ENCODE measurements at places on chromosomes 1 and 21. TPM values are rescaled to one million over a fixed set of nuclear protein-coding genes. Genes with fewer than 3 reads are reported as not detected.
A peak's percentile ranks its signal among the peaks of the same experiment; 100 is the strongest.

NCAM2 gene
- 15.3 TPM for total RNA-seq

LHX8 gene
- total RNA-seq = not detected

DNA sequence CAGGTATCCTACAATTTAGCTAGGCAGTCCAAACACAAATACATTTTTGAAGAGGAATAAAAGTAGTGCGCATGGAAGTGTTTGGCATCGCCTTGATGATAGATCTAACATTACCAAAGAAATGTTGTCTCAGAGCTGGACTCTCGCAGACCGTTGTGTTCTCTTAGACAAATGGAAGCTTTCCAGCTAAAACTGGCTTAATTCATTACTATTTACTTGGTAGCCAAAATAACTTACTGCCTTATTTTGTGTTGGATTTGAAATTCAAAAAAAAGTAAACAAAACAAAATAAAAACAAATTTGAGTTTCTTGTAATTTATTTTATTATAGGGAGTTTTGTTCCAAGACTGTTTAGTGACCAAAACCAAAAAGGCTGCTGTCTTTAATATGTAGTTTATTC, 51.6 kb downstream of the PDE4B start:
- no peak for DNase-seq

DNA sequence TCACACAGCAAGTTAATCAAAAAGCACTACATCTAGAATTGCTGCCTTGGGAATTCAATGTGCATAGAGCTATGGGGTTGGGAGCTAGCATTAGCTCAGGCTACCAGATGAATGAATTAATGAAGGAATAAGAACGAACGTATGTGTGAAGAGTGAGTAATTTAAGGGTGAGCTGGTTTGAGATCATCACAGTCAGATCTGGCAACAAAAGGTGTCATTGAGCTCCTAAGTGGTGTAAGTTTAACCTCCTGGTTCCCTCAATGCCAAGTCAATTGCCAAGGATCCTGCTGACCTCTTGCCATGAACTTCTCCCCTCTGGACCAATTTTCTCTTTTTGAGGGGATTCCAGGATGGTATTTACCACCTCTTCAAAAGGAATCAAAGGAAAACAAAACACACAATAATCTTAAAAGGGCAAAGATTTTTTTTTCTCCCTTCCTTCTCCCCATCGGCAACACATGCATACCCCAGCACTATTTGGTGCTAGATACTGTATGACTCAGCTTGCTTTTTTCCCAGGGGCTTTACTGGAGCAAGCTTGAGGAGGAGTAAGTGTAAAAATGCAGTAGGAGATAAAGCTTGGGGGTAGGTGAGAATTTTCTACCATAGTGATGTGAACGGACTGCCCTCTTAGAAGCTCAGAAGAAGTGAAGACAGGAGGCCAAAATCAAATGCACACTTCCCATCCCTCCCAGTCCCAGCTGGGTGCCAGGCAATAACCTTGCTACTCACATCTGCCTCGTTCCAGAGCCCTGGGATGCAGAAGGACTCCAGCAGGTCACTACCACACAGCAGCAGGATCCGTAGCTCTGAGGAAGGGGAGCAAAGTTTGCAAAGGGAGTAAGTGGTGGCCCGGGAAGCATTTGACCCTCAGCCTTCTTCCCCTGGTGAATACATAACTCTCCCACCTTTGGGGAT, 92.0 kb downstream of the LAMC2 start:
- peak; percentile 86 for DNase-seq

DNA sequence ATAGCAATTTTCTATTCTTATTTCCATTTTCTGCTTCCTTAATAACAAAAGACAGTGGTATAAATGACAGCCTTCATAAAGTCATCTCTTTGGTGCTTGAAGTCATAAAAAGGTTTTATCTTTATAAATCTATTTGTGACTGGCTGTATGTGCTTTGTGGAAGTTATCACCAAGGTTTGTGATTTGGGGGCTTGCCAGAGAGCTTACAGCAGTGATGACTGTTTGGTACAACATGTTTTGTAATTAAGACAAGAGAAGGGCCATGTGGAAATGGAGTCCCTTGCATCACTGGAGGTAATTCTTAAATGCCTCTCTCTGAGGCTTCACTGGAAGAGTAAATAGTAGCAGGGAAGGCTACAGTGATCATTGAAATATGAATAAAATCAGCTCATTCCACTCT, 2.7 kb downstream of the SLC35F3 start:
- no peak for DNase-seq

GRCh38 chr1:62840555-62840954, 56.6 kb downstream of the ATG4C start:
- no peak for DNase-seq

- DNase-seq = no peak
Measured at GRCh38 chr1:55474168-55474786, 259.1 kb upstream of the USP24 start.

FCRL5 gene
- total RNA-seq = under 0.01 TPM

DNA sequence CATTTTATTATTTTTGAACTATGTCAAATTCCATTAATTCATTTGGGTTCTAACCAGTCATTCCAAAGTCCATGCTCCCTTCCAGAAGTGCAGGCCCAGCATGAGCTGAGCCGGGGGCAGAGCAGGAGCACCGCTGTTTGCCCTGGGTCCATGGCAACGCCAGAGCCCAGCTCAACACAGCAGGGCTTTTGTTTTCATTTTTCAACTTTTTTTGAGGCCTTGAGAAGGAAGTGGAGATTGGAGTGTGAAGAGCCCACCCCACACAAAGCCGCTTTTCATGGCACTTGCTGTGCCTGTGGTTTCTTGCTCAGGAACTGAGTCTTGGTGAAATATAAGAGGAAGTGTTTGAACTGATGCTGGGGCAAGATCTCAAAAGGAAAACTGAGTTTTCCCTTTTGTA, 13.2 kb upstream of the PRMT2 start:
- DNase-seq = no peak

GRCh38 chr1:205074513-205074912, 9.7 kb downstream of the TMEM81 start:
- DNase-seq = peak; percentile 72

GRCh38 chr21:41641821-41642701, 124.8 kb downstream of the RIPK4 start:
- peak; percentile 96 for DNase-seq

PTGS2 gene
- total RNA-seq = 3.3 TPM

DNA sequence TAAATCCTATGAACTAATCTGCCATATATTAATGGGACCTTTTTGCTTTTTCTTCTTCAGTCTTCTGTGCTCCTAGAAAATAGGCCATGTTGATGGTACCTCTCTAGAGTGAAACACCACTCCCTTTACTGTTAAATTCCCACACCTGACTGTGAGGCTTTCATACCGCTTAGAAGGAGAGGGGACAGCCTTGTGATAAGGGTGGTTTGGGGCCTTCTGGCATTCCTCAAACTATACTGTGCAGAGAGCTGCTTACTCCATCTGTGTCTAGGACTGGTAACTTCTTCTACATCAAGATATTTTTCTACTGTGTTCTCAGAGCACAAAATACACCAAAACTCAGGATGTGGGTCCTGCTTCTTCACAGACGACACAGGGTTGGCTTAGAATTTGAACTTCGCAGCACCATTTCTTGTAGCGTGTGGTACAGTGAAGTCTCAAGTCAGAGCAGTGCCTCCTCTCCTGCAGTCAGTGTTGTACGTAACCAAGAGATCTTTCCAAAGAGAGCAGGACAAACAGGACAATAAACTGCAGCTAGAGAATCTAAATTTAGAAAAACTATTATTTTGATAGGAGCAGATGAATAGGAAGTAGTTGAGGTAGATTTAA, 43.8 kb downstream of the MACO1 start:
- no peak for DNase-seq

DNA sequence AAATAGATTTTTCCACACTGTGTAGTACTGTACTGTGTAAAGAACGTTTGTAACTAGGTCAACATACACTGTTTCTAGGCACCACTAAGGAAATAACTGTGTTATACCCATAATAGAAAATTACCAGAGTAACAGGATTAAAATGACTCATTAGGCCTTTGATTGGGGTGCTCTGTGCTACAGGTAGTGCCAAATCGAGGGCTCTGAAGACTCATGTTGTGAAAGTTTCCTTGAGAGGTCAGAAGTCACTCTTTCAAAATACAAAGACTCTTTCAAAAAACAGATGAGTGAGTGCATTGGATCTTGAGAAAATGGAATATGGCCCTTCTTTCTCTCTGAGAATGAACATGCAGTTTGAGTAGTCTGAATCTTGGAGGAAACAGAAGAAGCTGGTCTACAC, 143.0 kb downstream of the MRPL39 start:
- DNase-seq = no peak

DNA sequence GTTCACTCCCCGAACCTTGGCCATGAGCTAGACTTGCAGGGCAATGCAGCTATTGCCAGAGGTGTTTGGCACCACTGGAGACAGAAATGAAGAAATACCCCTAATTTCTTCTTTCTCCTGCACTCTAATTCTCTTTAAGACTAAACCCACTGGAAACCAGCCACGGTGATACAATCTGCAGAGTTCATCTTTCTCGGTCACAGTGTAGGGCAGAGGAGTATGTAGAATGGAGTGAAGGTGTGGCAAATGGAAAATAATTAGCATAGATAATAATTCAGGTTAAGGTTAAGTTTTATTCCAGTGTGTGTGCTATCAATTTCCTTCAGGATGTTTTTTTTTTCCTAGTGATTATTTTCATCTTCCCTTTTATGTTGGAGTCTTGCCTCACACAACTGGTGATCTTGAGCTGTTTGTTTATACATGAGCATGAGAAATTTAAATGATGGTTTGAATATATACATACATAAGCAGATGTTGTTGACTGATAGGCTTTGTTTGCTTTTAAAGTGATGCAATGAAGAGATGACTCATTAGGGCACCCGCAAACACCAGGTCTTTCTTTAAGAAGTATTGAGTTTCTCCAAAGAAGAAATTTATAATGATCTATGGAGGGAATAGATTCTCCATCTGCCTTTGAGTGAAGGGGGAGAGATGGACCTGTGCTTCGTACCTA, 81.9 kb downstream of the SPATA17 start:
- peak; percentile 26 for DNase-seq

MYCL gene
- total RNA-seq = 0.88 TPM

SHISA4 gene
- total RNA-seq = 27.1 TPM

PBX1 gene
- total RNA-seq = 10.1 TPM

- DNase-seq = no peak
Measured at GRCh38 chr1:61585714-61586113, 139.2 kb downstream of the TM2D1 start.

DNA sequence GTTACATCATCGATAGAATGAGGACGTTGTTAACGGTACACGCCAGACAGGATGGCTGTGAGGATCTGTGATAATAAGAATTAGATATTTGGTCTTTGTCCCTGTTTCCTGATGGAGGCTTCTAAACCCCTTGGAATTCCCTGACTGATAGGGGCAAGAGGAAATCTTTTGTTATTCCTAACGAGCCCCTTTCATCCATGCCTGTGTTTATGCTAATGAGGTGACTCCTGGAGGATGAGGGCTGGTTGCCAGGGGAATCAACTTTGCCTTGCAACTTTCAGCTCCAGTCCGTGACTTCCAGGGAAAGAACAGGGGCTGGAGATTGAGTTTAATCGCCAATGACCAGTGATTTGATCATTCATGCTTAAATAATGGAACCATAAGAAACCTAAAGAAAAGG, 39.3 kb upstream of the NLRP3 start:
- no peak for DNase-seq

HMCN1 gene
- 178 TPM for total RNA-seq

LRRC71 gene
- total RNA-seq = 0.59 TPM

TRNAU1AP gene
- 28.3 TPM for total RNA-seq

OTUD7B gene
- total RNA-seq = 18.5 TPM

FAM229A gene
- 1.8 TPM for total RNA-seq

APOBEC4 gene
- total RNA-seq = under 0.01 TPM

- DNase-seq = peak; percentile 91
Measured at GRCh38 chr1:214604523-214604922, 1.5 kb downstream of the CENPF start.

DNA sequence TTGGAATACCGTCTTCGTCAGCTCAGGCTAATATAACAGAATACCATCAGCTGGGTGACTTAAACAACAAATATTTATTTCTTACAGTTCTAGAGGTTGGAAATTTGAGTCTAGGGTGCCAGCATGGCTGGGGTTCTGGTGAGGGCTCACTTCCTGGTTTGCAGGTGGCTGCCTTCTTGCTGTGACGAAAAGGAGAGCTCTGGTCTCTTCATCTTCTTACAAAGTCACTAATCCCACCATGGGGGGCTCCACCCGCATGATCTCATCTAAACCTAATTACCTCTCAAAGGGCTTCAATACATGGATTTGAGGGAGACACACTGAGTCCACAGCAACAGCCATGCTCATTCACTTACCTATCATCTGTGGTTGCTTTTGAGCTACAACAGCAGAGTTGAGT, 78.3 kb downstream of the PSMG1 start:
- DNase-seq = no peak

DNA sequence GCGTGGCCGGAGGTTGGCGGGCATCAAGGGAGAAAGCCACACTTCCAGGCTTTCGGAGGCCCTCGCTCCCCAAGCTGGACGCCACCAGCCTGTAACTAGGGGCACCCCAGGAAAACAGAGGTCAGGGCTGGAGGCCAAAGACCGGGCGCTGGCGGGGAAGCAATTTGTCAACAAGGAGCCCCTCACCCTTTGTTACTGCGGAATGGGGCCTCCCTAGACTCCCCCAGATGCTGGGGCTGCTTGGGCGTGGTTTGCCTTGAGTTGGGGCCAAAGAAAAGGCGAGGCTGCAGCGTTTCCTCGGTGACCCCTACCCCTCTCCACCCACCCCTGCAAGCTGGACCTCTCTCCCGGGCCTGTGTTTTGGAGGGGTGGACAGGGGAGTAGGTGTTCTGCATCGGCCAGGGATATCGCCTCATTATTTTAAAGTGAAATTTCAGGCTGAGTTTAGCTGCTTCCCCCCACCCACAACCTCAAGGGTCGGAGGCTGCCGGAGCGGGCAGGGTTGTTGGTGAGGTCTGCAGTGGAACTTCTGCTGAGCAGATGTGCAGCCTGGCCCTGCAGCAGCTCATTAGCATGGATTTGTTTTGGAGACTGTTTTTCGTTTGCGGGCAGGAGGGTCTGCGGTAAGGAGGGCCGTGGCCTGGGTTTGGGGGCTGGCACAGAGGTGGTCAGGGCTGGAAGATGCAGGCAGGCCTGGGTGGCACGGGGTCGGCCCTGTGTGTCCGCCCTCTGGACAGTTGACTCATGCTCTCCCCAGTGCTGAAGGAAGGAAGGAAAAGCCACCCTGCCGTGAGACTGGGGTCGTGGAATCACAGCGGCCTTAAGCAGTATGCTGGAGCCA, 1.5 kb downstream of the NBL1 start:
- peak; percentile 96 for DNase-seq

DNA sequence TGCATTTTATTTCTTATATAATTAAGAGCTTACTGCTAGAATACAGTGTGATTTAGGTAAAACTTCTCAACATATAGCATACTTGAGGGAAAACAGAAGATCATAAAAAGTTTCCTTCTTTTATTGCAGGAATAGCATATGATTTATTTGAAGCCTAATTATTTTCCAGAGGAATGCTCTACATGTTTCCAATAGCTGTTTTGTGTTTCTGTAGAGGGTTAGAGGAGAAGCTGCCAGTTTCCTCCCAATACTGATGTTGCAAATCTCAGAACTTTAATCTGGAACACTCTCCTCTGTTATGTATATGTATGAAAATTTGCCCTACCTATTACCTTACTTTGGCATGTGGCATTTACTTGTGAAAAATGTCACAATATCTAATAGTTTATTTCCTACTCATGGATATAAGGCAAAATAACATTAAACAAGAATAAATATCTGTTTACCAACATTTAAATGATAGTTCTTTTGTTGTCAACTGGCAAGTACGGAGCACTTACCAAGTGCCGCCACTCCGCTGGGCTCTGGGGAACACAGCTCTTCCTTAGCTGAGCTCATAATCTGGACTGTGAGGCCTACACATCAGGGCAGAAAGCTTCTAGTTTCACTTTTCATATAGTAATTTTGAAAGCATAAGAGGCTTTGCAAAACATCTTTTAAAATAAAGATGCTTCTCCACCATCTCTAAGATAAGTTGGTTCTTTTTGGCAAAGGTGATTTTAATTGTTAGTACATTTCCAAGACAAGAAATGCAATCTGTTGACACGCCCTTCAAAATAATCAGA, 239.8 kb upstream of the C1orf105 start:
- DNase-seq = no peak

Measured in osteoblast (primary cell).